MCF 10A (cell line): ENCODE measurements at places on chromosomes 1 and 21. TPM values are rescaled to one million over a fixed set of nuclear protein-coding genes. Genes with fewer than 3 reads are reported as not detected.

DNA sequence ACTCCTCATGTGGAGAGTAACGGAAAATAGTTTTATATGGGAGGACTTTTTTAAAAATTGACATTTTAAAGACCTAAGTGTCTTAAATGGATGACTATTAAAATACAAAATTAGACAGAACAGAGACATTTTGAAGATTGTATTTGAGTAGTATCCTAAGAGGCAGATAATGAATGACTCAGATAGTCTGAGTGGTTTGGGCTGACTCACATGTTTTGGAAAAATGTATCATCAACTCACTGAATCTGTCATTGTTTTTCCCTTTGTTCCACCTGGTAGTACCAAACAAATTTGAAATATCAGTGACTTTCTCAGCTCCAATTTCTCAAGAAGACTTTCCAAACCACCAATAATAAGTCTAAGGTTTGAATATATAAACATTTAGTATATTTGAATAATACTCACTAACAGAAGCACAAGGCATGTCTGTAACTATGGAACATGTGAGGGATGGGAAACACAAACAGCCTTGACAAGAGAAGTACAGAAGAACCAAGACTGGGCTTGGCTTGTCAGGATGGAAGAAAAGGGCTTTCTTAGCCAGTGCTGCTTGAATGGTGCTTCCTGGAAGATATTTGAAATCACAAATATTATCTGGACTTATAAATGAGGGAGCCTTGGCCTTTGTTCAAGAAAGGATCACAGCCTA lies 90.6 kb downstream of the SGIP1 start:
- peak; percentile 56 for DNase-seq

GRCh38 chr1:183806125-183806524 lies 1.2 kb downstream of the RGL1 start:
- DNase-seq, result no peak

Gene PTPRC
- not detected in 2 replicates for total RNA-seq

Gene NEXN
- total RNA-seq, result 1.6 and 1.8 TPM in 2 replicates

DNA sequence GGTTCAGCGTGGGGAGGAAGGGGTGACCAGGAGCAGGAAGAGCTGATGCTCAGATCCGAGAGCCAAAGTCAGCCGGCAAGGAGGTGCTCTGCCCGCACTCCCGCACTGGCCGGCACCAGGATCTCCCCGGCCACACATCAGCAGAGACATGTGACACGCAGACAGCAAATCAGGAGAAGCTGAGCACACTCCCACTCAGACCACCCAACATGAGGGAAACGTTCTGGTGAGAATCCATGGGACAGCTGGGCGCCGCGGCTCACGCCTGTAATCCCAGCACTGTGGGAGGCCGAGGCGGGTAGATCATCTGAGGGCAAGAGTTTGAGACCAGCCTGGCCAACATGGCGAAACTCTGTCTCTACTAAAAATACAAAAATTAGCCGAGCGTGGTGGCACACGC lies 18.6 kb upstream of the PTTG1IP start:
- DNase-seq, result no peak

DNA sequence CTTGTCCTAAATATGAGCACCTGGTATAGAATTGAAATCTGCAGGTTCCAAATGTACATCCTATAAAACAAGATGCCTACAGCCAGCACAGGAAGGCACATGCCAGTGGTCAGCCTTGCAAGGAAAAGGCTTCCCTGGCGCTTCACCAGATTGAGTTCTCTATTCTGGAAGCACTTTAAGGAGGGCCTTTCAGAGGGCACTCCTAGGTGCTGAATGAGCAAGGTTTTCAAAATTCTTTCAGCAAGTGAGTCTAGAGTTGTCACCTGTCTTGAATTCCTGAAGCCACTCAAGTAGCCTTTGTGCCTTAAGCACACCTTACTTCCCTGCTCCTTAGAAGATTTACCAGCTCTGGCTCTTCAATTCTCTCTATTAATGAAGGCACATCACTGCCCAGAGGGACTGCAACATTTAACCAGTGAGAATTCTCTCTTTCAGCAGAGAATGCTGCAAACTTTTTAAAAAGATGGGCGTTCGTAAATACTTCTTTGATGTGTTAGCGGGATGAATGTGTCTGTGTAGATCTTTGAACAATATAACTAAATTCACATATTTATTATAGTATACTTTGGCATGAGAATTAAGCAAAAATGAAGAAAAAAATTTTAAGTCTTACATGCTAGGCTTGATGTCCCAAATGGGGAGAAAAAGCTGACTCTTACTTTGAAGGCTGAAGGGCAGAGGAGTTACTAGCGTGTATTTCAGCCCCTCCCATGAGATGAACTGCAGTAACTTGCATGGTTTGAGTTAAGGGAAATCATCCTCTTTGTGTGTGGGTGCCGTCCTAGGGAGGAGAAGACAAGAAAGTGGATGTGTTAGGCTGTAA lies 162.0 kb downstream of the NTPCR start:
- DNase-seq, result peak; percentile 42

Gene OPRD1
- total RNA-seq, result not detected in 2 replicates

DNA sequence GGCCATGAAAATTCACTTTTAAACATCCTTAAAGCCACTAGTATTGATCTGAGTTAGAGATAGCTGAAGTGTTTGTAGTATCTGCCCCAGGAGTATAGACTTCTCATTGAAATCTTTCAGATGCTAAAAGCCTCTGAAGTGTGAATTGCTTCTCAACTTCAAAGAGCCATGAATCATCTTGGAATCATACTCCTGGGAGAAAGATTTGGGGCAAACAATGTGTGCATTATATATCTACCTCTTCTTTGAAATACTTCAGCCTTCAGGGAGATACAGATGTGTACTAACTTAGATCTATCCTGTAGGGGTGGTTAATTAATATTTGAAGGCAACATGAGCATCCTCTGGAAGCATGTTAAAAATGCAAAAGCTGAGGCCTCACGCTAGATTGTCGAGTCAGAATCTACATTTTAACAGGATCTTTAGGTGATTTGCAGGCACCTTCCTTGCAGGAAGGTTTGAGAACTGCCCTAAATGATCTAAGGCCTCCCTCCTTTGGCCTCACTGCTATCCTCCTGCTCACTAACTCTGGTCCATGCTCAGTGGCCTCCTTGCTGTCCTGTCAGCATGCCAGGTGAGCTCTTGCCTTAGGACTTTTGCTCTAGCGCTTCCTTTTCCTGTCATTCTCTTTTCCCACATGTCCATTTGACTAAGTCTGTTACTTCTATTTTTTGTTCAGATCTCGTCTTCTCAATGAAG lies 6.0 kb upstream of the SCYL3 start:
- DNase-seq, result no peak

Gene C1orf94
- total RNA-seq, result not detected in 2 replicates

DNA sequence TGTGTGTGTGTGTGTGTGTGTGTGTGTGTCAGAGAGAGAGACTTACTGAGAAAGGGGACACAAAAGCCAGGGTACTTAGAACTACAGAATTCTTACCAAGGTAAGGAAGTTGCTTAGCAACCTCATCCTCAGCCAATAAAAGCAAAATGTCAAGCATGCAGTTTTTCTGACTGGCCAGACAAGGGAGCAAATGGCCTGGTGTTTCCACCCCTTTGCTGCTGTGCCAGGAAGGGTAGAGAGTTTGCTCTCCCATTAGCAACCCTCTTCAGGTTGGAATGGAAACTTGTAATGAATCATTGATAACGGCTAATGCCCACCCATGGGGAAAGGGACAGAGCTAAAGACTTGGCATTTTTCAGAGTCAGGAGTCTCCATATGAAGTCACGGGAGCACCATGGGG lies 10.6 kb downstream of the RXRG start:
- DNase-seq, result no peak

DNA sequence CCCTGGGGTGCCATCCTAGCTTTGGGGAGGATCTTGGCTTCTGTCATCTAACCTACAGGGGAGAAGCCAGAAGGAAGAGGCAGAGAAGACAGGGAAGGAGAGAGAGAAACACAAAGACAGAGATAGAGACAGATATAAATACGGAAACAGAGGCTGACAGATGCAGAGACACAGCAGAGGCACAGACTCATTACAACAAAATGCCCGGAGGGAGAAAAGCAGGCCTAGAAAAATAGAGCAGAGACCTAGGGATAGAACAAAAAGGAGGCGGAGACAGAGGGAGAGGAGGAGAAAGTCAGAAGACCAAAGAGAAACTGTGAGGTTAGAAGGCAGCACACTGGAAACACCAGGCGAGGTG lies 1.9 kb downstream of the PEAR1 start:
- no peak for DNase-seq

Gene SERPINC1
- total RNA-seq, result not detected in 2 replicates

DNA sequence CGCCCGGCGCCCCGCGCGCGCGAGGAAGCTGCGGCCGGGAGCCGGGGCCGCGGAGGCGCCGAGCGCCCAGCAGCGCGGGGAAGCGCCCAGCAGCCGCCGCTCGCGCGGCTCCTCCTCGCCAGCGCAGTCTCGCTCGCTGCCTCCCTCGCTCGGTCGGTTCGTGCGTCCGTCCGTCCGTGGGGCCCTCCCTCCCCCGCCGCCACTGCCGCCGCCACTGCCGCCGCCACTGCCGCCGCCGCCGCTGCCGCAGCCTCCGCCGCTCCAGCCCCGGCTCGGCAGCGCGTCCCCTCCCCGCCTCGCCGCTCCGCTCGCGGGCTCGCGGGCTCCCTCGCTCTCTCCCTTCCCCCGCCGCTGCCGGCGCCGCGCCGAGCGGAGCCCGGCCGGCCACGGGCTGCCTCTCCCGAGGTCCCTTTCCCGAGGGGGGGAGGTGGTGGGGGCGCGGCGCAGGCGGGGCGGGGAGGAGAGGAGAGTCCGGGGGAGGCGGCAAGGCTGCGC lies at the start of gene KCND3:
Gene KCND3 (minus strand): TSS at position 138 of the 495 bp plus-strand sequence.
- no peak for DNase-seq

Gene TDRKH
- 5.6 and 10.6 TPM in 2 replicates for total RNA-seq

DNA sequence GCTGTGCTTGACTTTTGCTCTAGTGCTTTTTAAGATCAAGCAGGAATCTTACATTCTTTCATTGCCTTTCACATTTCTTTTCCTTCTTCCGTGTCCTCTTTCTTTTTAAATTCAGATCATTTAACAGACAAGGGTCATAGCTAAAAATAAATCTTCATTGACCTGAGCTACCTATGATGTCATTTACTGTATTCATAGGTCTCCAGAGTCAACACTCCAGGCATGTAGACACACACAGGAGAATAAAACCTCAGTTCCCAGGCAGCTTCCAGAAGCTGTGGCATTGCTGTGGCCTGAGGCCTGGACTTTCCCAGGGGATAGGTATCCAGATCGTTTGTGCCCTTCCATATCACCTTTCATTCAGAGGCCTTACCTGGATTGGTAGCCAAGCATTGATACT lies 38.5 kb upstream of the ENAH start:
- DNase-seq, result peak; percentile 20

- DNase-seq, result peak; percentile 77
Measured at GRCh38 chr21:45138199-45139002, 64.0 kb downstream of the ADARB1 start.

Gene TSPAN2
- total RNA-seq, result 0.42 TPM in 1 of 2 replicates, not detected in the other

DNA sequence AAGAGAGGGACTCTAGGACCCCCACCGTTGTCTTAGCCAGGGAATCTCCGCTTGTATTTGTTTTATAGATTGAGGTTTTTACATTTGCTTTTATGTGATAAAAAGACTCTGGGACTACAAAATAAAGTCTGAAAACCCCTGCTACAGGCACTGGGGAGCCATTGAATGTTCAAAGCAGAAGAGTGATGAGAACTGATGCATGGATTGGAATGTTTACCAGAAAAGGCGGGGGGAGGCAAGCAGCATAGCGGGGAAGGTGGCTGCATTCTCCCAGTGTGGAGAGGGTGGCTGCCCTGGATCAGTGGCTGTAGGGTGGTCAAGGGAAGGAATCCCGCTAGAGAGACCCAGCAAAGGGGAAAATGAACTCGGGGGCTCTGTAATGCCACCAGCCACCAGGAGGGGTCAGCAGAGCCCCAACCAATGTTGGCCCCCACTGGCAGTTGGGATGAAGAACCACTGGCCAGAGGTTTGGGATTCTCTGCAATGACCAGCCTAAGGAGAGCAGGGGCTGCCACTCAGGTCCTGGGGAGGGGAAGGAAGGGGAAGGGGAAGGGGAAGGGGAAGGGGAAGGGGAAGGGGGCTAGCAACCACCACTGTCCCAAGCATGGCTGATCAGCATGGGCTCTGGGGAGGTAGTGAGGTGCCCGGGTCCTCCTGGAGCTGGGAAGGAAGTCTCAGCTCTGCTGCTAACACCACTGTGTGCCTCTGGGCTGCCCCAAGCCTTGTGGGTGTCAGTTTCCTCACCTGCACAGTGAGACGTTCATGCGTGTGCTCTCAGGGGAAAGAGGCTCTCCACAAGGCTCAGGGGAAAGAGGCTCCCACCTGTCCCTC lies 19.2 kb upstream of the PEF1 start:
- DNase-seq, result peak; percentile 67

Gene ADGRL2
- 3.0 and 3.4 TPM in 2 replicates for total RNA-seq

- DNase-seq, result no peak
Measured at GRCh38 chr1:241464985-241465384, 54.6 kb downstream of the FH start.

DNA sequence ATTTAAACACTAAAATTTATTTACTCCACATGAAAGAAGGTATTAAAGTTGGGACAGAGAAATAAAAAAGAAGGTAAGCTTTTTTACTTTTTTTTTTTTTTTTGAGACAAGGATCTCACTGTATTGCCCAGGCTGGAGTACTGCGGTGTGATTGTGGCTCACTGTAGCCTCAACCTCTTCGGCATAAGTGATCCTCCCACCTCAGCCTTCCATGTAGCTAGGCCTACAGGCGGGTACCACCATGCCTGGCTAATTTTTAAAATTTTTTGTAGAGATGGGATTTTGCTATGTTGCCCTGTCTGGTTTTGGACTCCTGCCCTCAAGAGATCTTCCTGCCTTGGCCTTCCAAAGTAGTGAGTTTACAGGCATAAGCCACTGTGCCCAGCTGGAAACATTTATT lies 106.6 kb downstream of the ITSN1 start:
- no peak for DNase-seq

- DNase-seq, result peak; percentile 91
Measured at GRCh38 chr1:201530741-201531531, 8.0 kb upstream of the NAV1 start.

GRCh38 chr1:77678660-77679610 lies 3.5 kb downstream of the ZZZ3 start:
- DNase-seq, result no peak

GRCh38 chr1:55272994-55273393 lies 57.8 kb upstream of the USP24 start:
- no peak for DNase-seq

GRCh38 chr1:197572169-197572568 lies 203.1 kb downstream of the DENND1B start:
- no peak for DNase-seq

GRCh38 chr1:45863218-45863617 lies 59.8 kb downstream of the MAST2 start:
- DNase-seq, result no peak

DNA sequence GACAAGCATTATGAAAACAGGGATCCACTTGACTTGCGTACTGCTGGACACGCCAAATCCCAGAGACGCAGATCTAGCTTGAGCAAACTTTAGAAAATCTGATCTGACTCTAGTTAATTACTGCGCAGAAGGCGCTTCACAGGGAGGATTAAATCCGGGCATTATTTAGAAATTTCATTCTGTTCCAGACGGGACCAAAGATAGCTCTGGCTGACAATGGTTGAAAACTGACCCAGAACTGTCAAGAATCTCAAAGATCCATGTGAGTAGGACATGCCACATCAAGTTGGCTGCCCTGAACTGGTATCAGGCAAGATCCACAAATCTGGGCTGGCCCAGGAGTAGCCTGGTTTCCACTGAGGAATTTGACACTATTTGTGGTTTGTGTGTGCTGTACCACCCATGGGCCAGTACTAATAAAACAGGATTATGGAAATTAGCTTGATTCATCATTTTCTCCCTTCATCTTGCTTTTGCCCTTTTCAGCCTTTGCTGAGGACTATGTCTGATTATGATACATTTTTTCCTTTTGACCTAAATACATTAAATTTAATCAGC lies 171.0 kb downstream of the VAV3 start:
- DNase-seq, result no peak
